ENCODE measurements at places on chromosomes 16 and 17.

DNA sequence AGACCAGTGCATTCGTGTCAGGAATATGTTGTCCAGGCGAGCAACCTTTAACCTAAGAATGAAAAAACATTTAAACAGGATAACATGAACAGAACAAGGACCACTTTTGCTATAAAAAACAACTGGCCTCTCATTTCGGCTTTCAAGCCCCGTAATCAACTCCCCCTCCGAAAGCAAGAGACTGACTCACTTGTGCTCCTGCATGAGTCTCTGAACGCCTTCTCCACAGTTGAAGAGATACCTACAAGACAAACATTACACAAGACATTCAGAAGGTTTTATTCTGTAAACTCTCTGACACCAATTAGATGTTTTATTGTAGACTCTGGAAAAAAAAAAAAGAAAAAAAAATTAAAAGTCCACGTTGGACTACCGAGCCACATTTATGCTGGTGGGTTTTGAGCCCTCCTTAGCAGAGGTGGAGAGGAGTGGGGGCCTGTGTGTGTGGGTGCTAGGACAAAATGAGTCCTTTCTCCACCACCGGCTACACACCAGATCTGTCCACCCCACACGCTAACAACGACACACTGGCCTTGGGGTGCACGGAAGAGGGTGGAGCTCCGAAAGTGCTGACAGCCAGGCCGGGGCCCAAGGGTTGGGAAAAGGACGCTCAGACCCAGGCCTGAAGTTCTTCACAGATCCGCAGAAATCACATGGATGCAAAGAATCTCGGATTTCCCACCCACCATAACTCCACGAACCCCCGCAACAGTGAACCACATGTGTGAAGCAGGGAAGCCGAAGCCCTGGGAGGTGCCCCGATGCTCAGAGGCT, 759 bp downstream of the ELAC2 start:
- DNase-seq, result no peak

DNA sequence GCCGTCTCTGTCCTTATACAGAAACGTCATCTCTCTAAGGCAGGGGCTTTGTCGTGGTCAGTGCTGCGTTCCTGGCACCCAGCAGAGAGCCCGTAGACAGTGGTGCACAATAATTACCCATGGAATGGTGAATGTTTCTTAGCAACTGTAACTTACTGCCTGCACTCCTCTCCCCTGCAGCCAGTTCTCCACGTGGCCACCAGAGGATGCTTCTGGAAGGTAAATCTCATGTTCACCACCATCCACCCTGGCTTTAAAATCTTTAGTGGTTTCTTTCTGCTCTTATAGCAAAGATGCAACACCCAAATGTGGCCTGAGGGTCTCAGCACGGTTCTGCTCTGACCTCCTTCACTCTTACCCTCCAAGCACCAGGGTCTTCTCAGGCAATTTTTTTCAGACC, 150.8 kb downstream of the GRIN2A start:
- DNase-seq, result peak; percentile 5

GRCh38 chr17:38583828-38584349, 21.9 kb downstream of the SRCIN1 start:
- DNase-seq, result no peak

DNA sequence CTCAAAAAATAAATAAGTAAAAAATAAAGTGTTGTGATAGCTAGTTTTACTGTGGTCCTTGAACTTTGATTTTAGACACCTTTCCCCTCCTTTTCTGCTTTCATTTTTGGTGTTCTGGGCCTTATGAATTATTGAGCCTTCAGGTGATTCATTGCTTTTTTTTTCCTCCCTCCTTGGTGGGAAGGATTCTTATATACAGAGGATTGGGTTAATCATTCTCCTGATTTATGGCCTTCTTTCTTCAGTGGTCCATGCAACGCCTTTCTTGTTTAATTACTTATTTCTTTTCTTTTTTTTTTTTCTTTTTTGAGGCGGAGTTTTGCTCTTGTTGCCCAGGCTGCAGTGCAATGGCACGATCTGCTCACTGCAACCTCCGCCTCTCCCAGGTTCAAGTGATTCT, 8.0 kb upstream of the MYL4 start:
- no peak for DNase-seq

DNA sequence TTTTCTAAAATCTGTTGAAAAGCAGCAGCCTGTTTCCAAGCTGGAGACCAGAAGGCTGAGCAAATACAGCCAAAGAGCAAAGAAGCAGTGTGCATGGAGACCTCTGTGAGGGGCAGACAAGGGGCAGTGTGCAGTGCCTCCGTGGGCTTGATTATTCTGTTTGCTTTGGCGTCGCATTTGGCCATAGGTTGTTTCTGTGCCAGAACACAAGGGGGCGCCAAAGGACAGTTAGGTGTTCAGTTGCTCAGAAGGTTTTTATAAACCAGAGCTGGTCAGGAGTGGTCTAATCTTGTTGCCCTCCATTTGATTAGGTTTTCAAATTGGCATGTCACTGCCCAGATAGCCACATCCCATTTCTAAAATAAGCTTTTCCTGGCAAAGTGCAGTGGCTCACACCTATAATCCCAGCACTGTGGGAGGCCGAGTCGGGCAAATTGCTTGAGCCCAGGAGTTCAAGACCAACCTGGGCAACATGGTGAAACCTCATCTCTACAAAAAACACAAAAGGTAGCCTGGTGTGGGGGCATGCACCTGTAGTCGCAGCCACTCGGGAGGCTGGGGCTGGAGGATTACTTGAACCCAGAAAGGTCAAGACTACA, 10.6 kb downstream of the MYH3 start:
- DNase-seq, result peak; percentile 34

- no peak for DNase-seq
These were observed 10.9 kb upstream of the COPRS start for GRCh38 chr17:31869797-31870568.

GRCh38 chr16:87808108-87808507, 42.3 kb upstream of the KLHDC4 start:
- no peak for DNase-seq

DNA sequence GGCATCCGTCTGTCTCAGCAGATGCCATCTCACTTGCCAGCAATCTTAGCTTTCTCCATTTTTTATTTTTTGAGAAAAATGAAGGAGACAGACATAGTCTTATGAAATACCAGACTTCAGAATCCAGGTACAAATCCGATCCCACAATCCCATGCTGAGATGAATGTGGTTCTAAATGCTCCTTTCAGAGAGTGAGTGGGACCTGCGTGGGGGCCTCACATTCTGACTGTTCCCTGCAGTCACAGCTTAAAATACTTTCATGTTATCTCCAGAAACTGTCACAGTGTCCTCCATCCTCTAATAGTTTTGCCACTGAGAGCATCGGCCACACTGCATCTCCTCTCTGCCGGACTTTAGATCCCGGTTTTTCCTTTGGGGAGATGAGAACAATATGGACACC, 34.9 kb upstream of the ENDOV start:
- DNase-seq, result no peak

- no peak for DNase-seq
These were observed 186.6 kb downstream of the WWOX start for GRCh38 chr16:78286065-78286464.

DNA sequence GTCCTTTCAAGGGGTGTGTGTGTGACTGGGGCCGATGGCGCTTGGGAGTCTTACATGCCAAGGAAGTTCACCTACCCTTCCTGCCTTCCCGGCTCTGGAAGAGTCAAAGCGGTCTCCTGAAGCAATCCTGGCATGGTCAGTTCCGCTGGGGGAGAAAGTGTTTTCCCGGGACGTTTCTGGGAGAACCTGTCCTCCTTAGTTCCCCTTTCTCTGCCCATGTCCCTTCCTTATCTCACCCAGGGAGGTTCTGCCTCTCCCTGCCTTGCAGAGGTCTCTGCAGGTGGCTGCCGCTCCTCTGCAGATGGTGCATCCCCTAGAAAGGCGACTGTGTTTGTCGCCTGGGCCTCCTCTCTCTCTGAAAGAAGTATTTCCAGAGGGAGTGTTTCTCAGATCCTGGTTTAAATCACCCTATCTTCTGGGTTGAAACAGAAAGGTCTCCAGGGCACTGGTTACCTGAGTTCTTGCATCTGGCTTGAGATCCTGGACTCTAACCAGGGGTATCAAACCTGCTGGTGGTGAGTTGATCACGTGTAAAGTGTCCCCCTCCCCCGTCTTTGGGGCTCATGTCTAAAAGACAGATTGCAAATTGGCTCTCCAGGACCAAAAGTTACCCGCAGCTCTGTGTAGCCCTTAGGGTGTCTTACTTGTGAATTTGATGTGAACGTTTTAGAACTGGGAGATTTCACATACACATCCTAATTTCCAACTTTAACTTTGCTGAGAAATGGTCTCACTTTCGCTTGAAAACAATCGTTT, 1.9 kb downstream of the PRKCB start:
- no peak for DNase-seq

- DNase-seq, result no peak
These were observed 8.1 kb downstream of the ZCCHC14 start for GRCh38 chr16:87484487-87485331.

DNA sequence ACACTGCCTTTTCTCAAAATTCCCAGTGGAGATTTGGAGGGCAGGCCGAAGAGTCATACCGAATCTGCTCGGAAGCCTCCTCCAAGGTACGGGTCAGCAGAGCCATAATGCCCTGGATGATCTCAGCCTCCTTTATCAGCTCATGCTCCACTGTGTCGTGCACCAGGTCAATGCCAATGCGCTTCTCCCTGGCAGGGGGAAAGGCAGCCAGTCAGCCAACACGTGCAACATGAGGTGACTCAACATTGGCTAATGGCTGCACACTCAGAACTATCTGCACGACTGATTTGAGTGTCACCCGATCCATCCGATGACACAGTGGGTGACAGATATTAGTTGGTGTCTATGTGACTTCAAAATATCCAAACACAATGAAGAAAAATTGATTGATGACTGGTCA, 15.8 kb downstream of the TEKT1 start:
- no peak for DNase-seq

DNA sequence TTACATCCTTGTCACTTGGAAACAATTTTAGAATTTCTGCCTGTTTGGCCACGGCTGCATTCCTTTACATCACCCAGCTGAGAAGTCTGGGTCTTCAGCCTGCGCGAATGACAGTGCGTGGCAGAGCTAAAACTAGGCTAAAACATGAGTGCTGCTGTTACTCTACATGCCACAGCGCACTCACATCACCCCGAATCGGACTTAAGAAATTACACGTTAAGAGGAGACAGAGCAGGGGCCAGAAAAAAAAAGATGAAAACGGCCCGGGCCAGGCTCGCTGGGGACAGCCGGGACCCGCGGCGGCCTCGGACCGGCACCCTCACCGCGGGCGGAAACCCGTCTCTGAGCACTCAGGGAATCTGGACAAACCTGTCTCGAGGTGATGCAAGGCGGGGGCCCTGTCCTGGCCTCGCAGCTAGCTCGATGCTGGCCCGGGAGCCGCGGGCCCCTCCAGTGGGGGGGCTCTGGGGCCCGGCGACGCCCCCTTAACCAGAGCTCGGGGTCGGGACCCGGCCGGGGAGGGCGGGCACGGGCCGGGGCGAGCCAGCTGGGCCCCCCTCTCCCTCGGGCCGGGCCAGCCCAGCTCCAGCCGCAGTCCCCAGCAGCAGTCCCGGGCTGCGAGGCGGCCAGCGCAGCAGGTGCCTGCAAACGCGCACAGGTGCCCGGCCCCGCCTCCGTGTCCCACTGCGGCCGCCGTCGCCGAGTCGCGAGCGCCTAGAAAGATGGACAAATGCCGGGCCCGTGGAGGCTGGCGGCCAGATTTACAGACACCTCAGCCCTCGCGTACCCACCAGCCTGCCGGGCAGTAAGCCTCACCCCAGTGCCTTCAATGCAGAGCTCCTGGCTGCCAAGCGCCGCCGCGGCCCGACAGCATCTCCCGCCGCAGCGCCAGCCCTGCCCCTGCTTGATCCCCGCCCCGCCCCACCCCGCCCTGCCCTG, at the start of gene AKTIP:
Gene AKTIP (minus strand): TSS at position 879 of the 939 bp plus-strand sequence. CDS start 2,950 bp downstream, outside the sequence.
- DNase-seq, result no peak

DNA sequence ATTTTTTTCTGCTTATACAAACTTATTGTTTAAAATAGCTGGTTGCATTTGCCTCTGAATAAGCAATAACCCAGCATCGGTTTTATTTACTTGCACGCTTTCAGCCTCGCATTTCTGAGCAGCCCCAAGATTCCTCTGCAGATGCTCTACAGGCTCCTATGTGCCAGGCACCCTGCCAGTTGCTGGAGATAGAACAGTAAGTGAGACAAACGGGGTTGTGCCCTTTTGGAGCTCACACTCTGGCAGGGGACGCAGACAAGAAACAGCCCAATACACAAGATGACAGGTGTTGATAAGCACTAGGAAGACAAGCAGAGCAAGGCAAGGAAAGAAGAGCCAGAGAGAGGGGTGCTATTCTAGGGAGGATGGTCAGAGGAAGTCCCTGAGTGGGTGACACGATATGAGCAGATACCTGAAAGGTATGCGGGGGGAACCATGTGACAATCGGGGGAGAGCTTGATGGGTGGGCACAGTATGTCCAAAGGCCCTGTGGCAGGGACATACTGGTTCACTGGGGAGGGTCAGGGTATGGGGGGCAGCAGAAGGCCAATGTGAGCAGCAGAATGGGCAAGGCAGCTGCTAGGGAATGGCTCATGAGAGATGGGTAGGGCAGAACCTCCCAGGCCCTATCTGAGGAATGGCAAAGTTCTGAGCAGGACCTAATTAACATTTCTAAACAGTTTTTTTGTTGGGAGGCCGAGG, 18.7 kb upstream of the ADORA2B start:
- DNase-seq, result no peak

- no peak for DNase-seq
These were observed 78.0 kb downstream of the KNOP1 start for GRCh38 chr16:19639986-19640421.

DNA sequence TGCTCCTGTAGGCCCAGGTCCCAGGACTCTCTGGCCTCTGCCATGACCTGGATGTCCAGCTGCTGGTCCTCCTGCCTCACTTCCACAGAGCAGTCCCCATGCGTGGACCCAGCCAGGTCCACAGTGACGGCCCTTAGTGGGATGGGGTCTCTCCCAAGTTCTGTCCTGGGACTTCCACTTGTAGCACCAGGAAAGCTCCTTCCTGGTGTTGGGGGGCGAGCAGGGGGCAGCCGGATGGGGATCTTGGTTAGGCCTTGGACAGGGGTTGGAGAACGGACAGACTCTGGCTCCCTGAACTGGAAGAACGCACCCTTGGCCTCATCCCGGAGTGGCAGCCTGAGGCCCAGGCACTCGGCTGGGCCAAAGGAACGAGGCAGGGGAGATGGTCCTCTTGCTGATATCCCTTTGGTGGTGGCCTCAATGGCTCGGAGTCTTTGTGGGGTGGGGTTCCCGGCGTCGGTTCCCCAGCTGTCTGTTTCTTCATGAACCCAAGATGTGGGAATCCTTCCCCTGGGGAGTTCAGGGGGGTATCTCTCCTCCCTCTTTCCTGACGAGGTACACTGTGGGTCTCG, 7.2 kb downstream of the GAS2L2 start:
- no peak for DNase-seq

DNA sequence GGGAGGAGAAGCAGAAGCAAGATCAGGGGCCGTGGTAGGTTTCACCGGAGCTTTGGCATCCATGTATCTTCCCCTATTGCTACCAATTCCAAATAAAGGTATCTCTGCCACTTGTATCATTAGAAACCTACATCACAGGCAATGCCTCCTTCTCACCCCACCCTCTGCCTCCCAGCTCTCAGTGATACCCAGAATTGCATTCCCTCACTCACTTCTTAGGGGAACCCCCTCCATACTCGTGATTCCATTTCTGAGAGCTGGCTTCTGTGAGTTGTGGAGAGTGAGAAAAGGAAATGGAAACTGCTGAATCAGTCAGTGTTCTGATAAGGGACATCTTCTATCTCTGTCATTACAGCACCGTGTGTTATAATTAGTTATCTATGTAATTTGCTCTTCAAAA, 2.3 kb upstream of the CCL3 start:
- DNase-seq, result no peak
